ENCODE measurements at places on chromosomes 1 and 21.
A peak's percentile ranks its signal among the peaks of the same experiment; 100 is the strongest.

GRCh38 chr1:167905182-167905581 is 8.8 kb downstream of the ADCY10 start:
- DNase-seq, result no peak

GRCh38 chr1:166836733-166837132 is 2.5 kb upstream of the POGK start:
- no peak for DNase-seq

DNA sequence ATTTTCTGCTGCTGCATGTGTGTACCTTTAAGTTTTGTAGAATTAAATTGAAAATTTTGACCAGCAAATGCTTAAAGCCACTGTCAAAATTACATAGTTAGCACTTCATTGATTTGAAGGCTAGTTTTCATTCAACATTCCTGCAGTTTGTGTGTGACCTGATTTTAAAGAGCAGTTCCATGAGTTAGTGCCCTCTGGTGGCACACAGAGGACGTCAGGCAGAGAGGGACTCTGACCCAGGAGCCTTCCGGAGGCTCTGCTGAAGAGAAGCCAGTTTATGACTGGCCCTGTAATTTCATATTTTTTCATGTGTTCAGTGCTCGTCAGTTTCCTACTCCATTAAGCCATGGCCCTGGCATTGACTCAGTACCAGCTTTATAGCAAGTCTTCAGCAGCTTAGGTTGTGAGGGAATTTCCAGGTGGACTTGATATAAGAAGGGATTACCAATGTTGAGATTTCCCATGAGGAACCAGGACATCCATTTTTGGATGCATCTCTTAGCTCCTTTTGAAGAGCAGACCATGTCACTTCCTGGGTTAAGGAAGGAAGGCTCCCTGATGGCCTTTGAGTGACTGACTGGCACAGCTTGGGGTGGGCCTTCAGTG is 104.7 kb downstream of the CAMTA1 start:
- peak; percentile 44 for DNase-seq

DNA sequence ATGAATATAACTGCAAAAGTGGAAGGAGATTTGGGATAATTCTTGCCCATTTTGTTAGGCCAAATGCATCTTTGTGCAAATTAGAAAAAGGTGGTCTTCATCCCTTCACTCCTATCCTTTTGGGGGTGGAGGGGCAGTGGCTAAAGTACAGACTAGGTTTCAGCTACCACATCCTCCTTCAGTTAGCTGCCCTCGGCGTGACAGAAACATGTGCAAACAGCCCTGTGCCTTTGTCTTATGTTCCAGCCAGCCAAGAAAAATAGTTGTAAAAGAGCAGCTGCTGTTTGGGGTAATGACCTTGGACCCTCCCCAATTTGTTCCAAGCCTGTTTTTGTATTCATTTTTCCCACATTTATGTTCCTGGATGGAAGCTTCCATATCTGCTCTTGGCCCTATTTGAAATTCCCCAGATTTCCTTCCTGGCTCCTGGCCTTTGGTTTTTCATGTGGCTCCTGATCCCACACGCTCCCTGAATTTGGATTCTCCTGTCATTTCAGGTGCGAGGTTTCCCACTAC is 8.3 kb upstream of the LGALS8 start:
- no peak for DNase-seq

GRCh38 chr1:225697428-225697827 is 44.5 kb upstream of the ENAH start:
- DNase-seq, result no peak

- no peak for DNase-seq
Observed at GRCh38 chr1:61012341-61012761, 70.0 kb upstream of the NFIA start.

GRCh38 chr1:225004396-225004795 is 74.9 kb downstream of the DNAH14 start:
- no peak for DNase-seq

- DNase-seq, result no peak
Observed at GRCh38 chr21:46007492-46007868, 25.9 kb downstream of the COL6A1 start.

GRCh38 chr21:44793592-44794374 is 7.8 kb downstream of the UBE2G2 start:
- no peak for DNase-seq

GRCh38 chr1:197771904-197772556 is 3.2 kb downstream of the DENND1B start:
- no peak for DNase-seq

DNA sequence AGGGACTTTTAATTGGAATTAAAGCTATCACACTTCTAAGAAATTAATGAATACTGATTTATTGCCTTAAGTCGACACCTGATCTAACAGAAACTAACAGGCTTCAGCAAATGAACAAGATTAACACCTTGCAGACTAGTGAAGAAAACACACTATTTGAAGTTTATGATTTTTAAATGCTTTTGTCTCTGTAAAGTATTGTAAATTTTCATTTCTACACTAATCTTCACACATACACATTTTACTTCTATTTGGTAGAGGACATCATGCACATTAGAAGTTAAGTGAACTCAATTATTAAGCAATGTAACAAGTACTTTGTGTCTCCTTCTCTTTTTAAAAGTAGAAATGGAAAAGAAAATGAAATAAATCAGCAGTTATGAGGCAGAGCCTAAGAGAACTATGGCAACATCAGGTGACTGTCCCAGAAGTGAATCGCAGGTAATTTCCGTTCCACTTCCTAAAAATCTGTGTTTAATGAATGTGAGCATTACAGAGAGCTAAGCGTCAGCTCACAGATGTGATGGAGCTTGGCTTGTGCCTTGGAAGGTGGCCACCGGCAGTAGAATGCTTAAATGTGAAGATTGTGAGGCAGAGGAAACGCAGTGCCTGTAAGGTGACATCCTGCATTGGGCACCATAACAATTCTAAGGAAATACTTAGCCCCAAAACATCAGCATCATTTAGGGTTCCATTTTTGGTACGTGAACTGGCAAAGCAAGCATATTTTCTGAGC is 1.2 kb downstream of the PRMT2 start:
- peak; percentile 69 for DNase-seq

DNA sequence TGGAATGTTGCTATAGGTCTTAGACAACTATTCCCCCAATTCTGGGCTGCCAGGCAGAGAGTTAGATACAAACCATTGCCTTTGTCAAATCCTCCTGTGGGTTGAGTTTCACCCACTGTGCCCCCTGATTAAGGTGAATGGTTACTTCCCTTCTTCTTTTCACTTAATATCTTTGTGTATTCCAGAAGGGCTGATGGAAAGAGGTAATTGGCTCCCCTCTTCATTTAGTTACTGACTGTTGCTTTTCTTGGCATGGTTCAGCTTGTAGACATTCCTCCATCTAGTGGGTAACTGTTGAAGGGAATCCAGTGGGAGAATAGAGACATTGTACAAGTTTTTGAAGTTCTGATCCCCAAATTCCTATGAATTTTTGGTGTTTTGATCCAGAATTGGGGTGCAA is 43.8 kb upstream of the MACF1 start:
- DNase-seq, result no peak

DNA sequence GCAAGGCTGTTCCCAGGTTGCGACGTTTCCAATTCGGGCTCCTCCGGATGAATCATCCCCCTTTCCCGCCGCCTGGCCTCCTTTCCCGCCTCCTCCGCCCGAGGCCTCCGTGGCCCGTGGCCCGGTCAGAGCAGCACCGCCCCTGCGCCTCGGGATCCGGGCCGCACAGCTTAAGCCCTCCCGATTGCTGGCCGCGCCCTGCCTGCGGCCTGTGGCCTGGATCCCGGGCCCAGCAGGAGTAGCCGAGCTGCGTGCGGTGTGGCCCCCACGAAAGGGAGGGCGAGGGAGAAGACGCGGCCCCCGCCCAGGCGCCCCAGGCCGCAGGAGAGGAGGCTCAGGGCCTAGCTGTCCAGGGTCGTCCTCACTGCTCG is 1.0 kb downstream of the TMEM200B start:
- no peak for DNase-seq

- DNase-seq, result no peak
Observed at GRCh38 chr1:31639543-31639942, 5.1 kb downstream of the PEF1 start.

GRCh38 chr21:24272521-24272938 is 1334.8 kb downstream of the MRPL39 start:
- no peak for DNase-seq

DNA sequence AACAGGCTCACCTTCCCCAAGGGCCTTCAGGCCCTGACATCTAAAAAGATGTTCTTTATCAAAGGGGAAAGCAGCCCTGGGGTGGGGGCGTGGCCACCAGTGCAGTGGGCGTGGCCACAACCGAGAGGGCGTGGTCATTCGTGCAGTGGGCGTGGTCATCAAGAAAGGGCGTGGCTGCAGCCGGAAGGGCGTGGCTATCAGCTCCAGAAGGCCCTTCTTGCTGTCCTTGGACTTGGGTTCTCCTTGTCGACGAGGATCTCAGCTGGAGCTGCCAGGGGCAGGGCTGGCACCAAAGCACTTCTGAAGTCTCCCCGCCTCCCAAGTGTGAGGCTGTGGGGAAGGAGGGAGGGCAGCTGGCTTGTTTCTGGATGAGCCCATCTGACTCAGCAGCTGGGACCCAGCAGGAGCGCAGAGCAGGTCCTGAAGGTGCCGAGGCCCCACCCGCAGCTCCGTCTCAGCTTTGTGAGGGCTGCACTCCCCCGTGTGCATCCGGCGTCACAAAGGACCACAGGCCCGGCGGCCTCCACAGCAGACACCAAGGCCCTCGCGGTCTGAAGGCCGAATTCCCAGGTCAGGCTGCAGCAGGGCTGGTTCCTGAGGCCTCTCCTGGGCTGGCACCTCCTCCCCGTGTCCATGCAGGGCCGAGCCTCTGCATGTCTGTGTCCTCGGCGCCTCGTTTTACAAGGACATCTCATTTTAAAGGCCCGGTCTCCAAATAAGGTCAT is 12.8 kb downstream of the PDE9A start:
- DNase-seq, result no peak

DNA sequence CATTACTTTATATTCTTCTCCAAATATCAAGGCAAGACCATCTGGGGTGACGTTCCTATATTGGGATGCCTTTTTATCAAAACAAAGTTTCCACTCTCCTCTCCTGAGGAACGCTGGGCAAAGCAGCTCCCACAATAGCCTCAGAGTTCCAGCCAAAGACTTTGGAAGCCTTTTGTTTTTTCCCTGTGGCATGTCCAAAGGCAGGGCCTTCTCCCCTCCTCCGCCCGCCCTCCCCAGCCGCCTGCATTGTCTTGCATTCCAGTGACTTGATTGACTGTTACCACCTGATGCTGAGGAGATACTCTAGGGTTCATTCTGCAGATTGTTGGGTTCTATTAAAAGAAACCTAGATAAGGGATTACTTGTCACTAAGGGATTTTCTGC is 43.5 kb downstream of the PROX1 start:
- DNase-seq, result no peak

DNA sequence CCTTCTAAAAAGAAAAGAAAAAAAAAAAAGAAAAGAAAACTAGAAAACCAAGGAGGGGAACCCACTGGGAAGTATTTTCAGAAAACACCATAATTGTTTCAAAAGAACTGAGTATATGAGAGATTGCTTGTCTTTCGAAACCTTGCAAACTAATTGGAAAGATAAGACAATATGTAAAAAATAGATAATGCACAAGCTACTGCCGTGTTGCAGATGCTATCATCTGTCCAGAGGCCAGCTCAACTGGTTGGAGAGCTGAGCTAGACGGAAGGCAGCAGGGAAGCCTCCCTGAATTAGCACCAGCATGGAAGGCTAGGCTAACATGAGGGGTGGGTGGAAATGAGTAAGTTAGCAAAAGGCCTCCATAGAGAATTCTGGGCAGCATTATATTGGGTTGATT is 16.2 kb upstream of the CACHD1 start:
- no peak for DNase-seq

GRCh38 chr1:150576794-150577556 is 2.4 kb downstream of the MCL1 start:
- peak; percentile 15 for DNase-seq

DNA sequence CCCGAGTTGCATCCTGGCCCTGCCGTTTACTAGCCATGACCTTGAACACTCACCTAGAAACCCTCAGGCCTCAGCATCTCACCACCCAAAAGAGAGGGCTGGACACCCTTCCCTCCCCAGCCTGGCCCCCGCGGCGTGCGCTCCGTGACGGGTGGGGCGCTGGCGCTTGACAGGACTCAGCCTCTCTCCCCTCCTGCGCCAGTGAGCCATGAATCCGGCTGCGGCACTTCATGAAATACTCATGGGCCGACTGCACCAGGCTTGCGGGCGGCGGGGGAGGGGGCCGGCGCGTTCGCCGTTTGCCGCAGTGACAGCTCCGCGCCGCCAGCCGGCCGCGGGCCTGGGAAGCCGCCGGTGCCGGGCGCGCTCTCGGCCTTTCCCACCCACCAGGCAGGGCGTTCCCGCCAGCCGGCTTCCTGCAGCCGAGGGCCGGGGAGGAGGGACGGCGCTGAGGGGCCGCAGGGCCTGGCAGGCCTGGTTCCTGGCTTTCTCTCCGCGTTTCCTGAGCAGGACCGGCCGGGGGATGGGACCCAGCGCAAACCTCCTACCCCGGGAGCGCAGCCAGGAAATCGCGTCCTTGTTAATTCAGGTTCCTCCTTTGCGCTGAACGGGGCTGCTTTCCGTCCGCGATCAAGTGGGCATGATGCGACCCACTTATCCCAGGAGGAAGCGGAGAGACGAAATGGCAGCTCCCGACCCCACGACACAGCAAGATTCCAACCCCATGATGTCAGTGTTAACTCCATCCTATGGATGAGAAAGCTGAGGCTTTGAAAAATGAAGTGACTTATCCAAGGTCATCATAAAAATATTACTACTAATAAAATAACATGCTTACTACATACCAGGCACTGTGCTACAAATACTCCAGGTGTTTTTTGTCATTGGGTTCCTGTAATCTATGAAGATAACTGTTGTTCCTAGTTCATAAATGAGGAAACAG is 9.1 kb upstream of the LUZP1 start:
- peak; percentile 66 for DNase-seq

- DNase-seq, result no peak
Observed at GRCh38 chr1:218259800-218260199, 25.3 kb upstream of the RRP15 start.

DNA sequence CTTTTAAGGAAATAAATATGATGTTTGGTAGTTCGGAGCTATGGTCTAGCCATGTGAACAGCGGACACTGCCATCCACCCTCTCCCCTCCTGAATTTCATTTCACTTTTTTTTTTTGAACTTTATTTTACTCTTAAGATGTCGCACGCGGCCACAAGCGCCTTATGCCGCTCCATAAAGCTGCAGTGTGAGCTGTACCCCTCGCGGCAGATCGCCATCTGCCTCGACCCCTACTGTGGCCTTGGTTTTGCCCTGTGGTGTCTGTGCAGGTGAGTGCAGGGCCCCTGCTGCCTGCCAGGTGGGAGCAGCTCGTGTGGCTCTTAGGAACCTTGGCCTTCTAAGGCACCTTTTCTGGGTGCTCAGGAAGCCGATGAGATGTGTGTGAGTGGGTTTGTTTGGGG is 48.1 kb downstream of the S100B start:
- DNase-seq, result no peak

Measured in CD4-positive, alpha-beta T cell treated with Interleukin-4 for 1 hour (primary cell).